ENCODE measurements at places on chromosomes 3 and 15. TPM values are rescaled to one million over a fixed set of nuclear protein-coding genes. Genes with fewer than 3 reads are reported as not detected.

DNA sequence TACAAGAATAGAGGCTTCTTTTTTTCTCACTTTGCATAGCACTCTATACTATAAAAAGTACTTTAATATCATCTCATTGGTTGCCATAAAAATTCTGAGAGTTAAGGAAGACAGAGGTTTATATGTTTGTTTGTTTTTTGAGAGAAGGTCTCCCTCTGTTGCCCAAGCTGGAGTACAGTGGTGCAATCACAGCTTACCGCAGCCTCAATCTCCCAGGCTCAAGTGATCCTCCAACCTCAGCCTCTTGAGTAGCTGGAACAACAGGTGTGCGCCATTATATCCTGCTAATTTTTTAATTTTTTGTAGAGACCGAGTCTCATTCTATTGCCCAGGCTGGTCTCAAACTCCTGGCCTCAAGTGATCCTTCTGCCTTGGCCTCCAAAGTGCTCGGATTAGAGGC lies 250.2 kb downstream of the LPP start:
- no peak for DNase-seq

- no peak for DNase-seq
These were observed 14.2 kb downstream of the ATXN7 start for GRCh38 chr3:63877737-63878393.

- no peak for DNase-seq
These were observed 514.1 kb upstream of the ADAMTS9 start for GRCh38 chr3:65201926-65202325.

DNA sequence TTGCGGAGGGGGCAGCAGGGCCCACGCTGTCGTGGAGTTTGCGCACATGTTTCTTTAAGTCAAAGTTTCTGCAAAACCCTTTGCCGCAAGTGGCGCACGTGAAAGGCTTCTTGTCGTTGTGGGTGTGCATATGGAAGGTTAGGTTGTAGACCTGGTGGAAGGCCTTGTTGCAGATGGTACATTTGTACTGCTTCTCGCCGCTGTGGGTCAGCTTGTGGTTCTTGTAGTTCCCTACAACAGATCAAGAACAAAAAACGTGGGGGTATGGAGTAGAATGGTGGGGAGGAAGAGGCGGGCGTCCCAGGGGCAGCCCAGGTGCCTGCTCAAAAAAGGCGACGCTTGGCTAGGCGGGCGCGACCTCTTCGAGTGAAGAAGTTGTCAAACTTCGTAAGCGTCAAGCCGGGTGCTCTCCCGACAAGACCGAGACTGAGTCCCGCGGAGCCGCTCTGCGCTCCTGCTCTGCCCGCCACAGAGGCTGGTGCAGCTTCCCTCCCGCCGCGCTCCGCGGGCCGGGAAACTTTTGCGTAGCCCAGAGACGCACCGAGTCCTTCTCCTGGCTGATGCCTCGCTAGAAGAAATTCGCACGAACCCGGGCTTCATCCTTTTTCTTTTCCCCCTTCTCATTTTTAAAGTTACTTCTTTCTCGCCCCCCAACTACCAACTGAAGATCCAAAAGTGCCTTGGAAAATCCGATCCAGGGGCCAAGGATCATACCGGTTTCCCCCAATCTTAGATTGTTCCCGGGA lies 3.1 kb downstream of the FEZF2 start:
- DNase-seq, result no peak

- no peak for DNase-seq
These were observed 9.5 kb downstream of the HMG20A start for GRCh38 chr15:77430213-77430612.

DNA sequence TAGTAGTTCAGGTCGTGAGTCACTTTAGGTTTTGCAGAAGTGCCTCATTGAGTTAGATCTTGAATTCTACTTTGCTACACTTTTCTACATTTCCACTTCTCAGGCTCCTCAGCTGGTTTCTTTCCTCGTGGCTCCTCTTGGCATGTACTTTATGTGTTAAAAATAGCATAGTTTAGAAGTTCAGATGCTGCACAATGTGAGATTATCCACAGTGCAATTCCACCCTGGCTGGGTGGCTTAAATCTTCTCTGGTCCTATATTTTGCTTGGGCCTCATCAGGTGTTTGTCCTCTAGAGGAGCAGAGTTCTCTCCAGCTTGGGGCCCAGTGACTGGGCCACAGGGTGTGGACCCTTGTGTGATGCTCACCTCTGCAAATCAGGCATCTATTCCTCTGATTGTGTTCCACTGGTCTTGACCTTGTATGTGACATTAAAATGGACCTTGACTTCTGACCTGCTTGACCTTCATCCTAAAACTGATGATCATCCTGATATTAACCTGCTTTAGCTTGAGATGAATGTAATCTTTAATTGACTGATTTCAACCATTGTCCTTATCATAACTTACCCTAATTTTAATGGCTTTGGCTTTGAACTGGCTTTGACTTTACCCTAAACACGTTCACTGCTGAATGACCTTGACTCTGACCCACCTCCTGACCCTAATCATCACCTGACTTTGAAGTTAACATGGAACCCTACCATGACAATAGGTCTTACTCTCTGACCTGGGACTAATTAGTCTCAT lies 63.9 kb upstream of the ACAD9 start:
- DNase-seq, result no peak

DNA sequence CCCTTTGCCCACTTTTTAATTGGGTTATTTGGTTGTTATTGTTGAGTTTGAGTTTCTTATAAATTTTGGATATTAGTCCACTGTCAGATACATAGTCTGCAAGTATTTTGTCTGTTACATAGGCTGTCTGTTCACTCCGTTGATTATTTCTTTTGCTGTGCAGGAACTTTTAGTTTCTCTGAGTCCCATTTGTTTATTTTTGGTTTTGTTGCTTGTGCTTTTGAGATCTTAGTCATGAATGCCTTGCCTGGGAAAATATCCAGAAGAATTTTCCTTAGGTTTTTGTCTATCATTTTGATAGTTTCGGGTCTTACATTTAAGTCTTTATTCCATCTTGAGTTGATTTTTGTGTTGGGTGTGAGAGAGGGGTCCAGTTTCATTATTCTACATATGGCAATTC lies 254.5 kb downstream of the NLGN1 start:
- no peak for DNase-seq

The EHD4 gene
- total RNA-seq, result 26.4 TPM

The STRC gene
- 0.27 TPM for total RNA-seq

The NECTIN3 gene
- 13.3 TPM for total RNA-seq

The GHSR gene
- total RNA-seq, result not detected

The GP5 gene
- total RNA-seq, result 0.42 TPM

All from CD8-positive, alpha-beta memory T cell (primary cell).